Stimulated activated CD4-positive, alpha-beta T cell treated with anti-CD3 and anti-CD28 coated beads, Interleukin-15, amount 100 ng/mL, for 24 hours (primary cell): ENCODE measurements at places on chromosomes 2 and 18.

DNA sequence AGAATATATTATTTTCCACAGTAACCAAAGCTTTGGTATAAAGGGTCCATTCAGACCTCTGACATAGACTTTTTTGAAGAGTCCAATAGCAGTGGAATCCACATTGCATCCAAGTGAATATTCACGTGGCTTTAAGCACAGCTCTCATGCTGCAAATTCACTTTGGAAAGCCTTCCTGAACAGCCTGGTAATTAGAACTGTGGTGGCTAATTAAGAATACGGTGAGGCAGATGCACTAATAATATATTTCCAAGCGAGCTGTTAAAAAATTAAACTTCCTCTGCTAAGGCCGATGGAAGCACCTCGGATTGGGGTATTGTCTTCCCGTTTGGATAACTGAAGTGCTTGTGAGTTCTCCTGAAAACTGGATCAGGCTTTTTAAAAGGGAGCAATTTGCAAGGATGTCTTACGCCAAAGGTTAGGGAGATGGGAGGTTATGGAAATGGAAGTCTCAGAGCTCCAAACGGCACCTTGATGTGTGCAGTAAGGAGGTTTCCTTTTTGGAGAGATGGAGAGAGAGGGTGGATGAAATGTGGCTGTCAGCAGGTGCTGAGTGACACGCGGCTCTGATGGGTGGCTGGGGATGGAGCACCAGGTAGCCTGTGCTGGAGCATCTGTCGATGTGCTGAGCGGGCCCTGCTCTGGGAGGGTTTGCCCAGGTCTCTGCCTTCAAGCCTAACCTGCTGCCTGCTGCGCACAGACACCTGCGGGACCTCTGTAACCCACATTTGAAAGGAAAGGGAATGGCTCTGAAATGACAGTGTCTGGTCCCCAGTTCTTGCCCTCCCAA is 37.5 kb downstream of the CABLES1 start:
- DNase-seq = no peak

DNA sequence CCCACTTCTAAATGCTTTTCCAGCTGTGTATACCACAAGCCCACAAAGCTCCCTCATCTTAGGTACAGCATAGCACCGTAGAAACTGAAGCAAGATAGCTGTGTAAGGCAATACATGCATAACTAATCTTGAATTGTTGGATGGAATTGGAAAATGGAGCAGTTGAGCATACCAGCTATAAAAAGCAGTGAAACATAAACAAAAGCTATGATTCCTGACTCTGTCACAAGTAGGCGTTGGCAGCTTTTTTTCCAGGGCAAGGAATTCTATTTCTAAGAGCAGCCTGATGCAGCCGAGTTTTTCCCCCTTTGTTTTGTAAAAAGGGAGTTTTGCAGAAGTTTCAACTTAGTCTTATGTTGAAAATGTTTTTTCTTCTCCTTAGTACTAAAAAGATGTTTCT is 32.4 kb downstream of the MOGAT1 start:
- no peak for DNase-seq

- DNase-seq = no peak
These were observed 159.2 kb downstream of the SOX11 start for GRCh38 chr2:5851410-5851809.

- DNase-seq = no peak
These were observed 66.1 kb downstream of the EXOC6B start for GRCh38 chr2:72759755-72760154.

- DNase-seq = no peak
These were observed 22.0 kb downstream of the TNFRSF11A start for GRCh38 chr18:62347089-62347506.

- DNase-seq = no peak
These were observed 55.9 kb upstream of the KIF5C start for GRCh38 chr2:148819019-148819585.
